ENCODE measurements at places on chromosomes 11 and 22. TPM values are rescaled to one million over a fixed set of nuclear protein-coding genes. Genes with fewer than 3 reads are reported as not detected.

GRCh38 chr11:128592454-128592853 is 5.1 kb upstream of the ETS1 start:
- H3K27ac ChIP-seq: no peak overlapping the region
- H3K27me3 ChIP-seq: no peaks in the 10 kb centered on the region
- H3K36me3 ChIP-seq: no peaks in the 10 kb centered on the region
- no peak overlapping the region for H3K4me3 ChIP-seq
- H3K4me1 ChIP-seq: no peaks in the 10 kb centered on the region

DNA sequence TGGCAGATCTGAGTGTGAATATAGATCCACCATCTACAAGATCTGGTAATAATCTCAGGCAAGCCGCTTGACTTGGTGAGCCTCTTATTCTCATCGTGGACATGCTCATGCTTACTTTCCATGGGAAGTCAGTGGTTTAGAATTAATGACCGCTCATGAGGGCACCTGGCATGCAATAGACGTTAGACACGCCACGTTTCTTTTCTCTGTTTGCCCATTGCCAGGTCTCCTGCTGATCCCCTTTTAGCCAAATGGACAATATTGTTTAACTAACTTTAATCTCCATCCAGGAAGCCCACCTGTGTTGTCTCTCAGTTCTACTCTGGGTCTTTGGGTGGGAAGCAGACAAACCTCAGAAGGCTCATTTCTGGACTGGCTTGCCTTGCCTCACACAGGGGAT is 439.1 kb downstream of the ETS1 start:
- no peak overlapping the region for H3K4me3 ChIP-seq
- no peak overlapping the region for H3K27ac ChIP-seq
- H3K4me1 ChIP-seq: no peaks in the 10 kb centered on the region
- H3K36me3 ChIP-seq: no peaks in the 10 kb centered on the region
- no peak for DNase-seq
- no peaks in the 10 kb centered on the region for H3K27me3 ChIP-seq

GRCh38 chr11:825366-826226 is 2.1 kb upstream of the CRACR2B start:
- no peak for DNase-seq
- H3K4me3 ChIP-seq: no peak overlapping the region
- no peaks in the 10 kb centered on the region for H3K27me3 ChIP-seq
- no peak overlapping the region for H3K27ac ChIP-seq
- H3K36me3 ChIP-seq: peaks cover 28% of the 10 kb centered on the region

Gene GAB4
- total RNA-seq: not detected

Gene RASD2
- 2.0 TPM for total RNA-seq

Gene KDELR3
- 3.9 TPM for total RNA-seq

Gene PRODH
- 17.4 TPM for total RNA-seq

Gene DLG2
- 10.1 TPM for total RNA-seq

Data from vagina (tissue), 2 donors.